ENCODE measurements at places on chromosomes 4 and X.

DNA sequence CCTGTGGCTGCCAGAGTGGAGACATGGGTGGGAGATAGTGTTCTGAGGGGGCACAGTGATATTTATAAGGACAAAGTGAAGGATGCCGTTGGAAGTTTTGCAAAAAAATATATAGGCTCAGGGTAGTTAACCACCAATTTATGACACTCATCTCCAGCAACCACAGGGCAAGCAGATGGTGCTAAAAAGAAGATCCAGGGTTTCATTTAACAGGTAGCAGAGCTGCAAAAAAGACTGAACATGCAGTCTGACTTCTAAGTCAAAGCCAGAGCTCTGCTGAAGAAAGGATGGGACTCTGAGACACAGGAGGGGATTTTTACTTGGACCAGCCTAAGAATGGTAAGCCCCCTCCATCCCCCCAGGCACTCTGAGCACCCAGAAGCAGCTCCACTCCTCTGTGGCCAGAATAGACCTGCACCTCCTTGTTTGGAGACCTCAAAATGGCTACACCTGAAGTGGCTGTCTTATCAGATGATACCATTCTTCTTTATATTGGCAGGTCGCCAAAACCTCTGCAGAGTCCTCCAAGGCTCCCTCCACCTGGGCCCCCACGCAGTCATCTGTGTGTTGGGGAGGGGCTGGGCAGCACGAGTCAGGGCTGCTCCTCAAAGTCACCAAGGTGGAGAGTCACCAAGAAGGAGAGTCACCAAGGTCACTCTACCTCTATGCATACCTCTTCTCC lies 161.4 kb upstream of the FAM9B start:
- peak; percentile 10 for DNase-seq

GRCh38 chr4:61648264-61648663 lies 448.1 kb downstream of the ADGRL3 start:
- no peak for DNase-seq

- no peak for DNase-seq
Measured at GRCh38 chr4:184660978-184661377, 11.4 kb downstream of the PRIMPOL start.

GRCh38 chr4:38290366-38290765 lies 330.2 kb downstream of the PTTG2 start:
- DNase-seq = no peak

- no peak for DNase-seq
Measured at GRCh38 chrX:750263-750662, 119.7 kb downstream of the SHOX start.

DNA sequence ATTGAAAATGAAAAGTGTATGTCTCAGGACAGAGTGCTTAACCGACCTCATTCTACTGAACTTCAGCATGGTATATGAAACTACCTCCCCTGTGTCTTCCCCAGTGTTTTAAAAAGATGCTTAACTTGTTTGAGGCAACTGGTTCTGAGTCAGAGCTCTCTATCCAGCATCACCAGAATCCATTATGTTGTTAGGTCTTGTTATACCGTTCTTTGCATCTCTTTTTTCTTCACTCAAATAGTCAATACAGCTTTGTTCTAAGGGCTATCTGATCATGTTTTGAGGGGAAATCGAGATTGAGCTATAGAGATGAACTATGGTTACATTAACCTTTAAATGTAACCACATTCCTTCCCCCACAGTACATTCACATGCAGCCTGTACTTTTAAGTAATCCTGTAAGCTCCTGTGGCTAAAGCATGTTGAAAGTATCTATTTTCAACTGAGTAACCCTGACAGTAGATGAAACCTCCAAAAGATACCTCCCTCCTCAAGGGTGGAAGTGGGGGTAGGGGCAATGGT lies 514.4 kb downstream of the RPA4 start:
- DNase-seq = no peak

DNA sequence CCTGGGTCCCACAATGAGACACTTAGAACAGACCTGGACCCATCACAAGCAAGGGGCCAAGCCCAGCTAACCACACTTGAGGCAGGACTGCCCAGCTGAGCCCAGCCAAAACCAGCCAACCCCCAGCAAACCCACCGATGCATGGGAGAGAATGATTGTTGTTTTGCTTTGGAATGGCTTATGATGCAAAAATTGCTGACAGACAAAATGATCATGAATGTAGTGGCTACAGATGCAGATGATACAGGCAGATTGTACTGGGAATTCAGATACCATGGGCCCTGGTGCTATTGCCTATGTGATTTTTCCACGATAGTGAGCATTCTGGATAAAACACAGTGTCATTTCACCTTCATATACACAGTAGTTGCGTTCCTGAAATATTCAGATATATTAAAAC lies 9.0 kb upstream of the ZCCHC4 start:
- no peak for DNase-seq

- no peak for DNase-seq
Measured at GRCh38 chrX:28876408-28876807, 289.2 kb downstream of the IL1RAPL1 start.

GRCh38 chr4:101414496-101414895 lies 67.2 kb upstream of the PPP3CA start:
- no peak for DNase-seq

- no peak for DNase-seq
Measured at GRCh38 chr4:59223292-59223941, 1976.7 kb upstream of the ADGRL3 start.

- no peak for DNase-seq
Measured at GRCh38 chr4:7382634-7383014, 52.1 kb downstream of the PSAPL1 start.

Data from cerebellum (tissue), 4 donors.